ENCODE measurements at places on chromosomes 7 and 10. TPM values are rescaled to one million over a fixed set of nuclear protein-coding genes. Genes with fewer than 3 reads are reported as not detected.

DNA sequence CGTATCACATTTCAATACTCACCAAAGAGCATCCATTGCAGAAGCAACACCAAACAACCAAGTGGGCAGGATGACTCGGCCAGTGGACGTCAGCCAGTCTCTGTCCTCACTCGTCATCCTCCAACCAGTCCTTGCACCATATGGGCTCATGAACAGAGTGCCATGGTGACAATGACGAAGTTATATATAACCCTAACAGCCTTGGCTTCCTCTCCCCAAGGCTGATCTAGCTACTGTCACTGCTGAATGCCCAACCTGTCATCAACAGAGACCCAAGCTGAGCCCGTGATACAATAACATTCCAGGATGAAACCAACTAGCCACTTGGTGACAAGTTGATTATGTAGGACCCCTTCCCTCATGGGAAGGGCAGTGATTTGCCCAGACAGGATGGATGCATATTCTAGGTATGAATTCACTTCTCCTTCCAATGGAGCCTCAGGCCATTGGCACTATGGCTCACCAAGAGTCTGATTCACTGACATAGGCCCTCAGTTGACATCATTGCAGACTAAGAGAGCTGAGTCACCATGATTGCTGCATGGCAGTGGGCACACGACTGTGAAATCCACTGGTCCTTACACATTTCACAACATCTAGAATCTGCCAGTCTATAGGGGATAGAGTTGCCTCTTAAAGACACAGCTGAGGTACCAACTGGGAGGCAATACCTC, 26.3 kb upstream of the PPIF start:
- peak; percentile 71 for DNase-seq
- H3K27me3 ChIP-seq: no peaks in the 10 kb centered on the region
- H3K4me1 ChIP-seq: peaks cover 87% of the 10 kb centered on the region
- H3K36me3 ChIP-seq: peaks cover 2% of the 10 kb centered on the region

DNA sequence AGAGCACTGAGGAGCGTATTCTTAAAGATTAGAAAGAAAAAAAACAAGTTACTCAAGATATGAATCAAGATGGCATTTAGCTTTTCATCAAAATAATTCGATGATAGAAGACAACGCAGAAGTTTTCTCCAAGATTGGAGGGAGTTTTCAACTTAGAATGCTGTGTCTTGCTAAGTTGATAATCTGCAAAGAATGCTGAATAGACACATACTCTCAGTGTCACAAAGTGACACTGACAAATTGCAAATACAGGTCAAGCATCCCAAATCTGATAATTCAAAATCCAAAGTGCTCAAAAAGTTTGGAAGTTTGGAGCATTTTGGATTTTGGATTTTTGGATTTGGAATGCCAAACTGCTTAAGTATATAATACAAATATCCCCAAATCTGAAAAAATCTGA, 243.8 kb downstream of the BBS9 start:
- H3K36me3 ChIP-seq: peaks cover 27% of the 10 kb centered on the region
- H3K27ac ChIP-seq: no peak overlapping the region
- no peak for DNase-seq
- H3K4me3 ChIP-seq: no peak overlapping the region

DNA sequence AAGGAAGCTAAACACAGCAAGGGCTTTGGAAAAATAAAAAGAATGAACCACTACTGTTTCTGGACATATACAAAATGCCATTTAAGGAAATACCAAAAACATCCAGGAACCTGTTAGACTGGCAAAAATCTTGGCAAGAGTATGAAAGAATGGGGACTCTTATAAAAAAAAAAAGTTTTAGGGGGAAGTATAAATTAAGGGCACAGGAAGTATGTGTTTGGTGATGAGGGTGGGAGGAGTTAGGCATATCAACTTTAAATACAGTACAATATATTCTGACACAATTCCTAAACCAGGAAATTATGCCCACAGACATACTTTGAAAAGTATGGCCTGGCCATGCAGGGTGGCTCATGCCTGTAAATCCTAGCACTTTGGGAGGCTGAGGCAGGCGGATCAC, 74.2 kb downstream of the WAPL start:
- H3K4me1 ChIP-seq: peaks cover 29% of the 10 kb centered on the region
- H3K27ac ChIP-seq: peak overlapping the region; percentile 73
- H3K36me3 ChIP-seq: peaks cover 68% of the 10 kb centered on the region

DNA sequence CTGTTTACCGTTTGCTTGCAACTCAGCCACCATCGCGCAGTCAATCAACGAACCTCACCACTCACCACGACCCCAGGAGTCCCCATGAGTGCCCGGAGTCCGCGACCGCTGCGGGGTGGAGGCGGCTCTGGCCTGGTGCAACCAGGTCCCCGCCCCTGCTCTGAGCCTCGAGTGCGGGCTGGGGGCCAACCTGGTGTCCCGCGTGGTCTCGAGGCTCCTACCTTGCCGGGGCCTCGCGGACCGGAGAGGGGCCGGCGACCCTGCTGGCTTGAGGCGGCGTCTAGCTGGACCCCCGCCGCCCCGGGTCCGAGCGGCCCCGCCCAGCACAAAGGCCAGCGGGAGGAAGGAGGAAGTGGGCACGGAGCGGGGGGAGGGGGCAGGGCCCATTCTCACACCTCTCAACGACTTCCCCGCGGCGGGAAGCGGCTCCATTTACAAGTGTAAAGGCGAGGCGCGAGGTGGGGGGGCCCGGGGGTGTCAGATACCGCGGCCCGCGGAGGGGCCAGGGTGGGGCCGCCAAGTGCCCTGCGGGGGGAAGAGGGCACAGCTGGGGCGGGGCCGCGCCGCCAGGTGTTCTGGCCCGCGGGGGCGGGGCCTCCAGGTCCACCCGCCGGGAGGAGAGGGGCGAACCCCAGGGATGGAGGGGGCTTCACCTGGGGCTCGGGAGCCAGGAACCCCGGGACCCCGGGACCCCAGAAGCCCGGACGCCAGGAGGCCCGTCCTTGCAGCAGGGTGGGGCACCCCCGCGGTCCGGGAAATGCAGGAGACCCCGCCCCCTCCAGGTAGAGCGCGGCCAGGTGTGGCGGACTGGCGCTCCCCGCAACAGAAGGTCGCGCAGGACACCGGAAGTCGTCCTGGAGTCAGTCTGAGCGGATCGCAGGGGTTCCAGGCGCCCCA, 8.6 kb downstream of the CTBP2 start:
- no peak overlapping the region for H3K4me3 ChIP-seq
- H3K4me1 ChIP-seq: no peaks in the 10 kb centered on the region
- peaks cover 57% of the 10 kb centered on the region for H3K27me3 ChIP-seq
- no peak for DNase-seq

GRCh38 chr10:132910901-132911785, 31.2 kb downstream of the CFAP46 start:
- H3K4me1 ChIP-seq: no peaks in the 10 kb centered on the region
- H3K27ac ChIP-seq: no peak overlapping the region
- no peak overlapping the region for H3K4me3 ChIP-seq
- no peaks in the 10 kb centered on the region for H3K36me3 ChIP-seq

- H3K27me3 ChIP-seq: no peaks in the 10 kb centered on the region
- H3K4me1 ChIP-seq: peaks cover 20% of the 10 kb centered on the region
- H3K36me3 ChIP-seq: no peaks in the 10 kb centered on the region
- no peak for DNase-seq
Measured at GRCh38 chr10:77833225-77833624, 93.3 kb downstream of the DLG5 start.

DNA sequence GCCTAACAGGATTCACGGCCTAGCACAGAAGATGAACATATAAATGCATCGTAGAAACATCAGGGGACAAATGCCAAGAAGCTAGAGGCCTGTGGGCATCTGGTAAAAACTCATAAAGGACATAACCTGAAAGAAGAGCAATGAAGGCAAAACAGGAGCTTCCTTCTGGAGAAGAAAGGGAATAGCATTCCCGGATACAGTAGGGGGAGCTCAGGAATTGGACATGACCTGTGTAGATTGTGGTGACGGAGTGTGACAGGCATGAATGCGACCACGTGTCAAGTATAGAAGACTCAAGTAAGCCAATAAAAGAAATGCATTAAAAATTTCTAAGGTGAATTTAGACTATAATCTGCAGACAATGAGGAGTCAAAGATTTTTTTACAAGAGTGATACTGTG, 270.1 kb downstream of the AGMO start:
- no peak overlapping the region for H3K4me3 ChIP-seq
- no peaks in the 10 kb centered on the region for H3K36me3 ChIP-seq
- no peak for DNase-seq
- H3K4me1 ChIP-seq: no peaks in the 10 kb centered on the region

DNA sequence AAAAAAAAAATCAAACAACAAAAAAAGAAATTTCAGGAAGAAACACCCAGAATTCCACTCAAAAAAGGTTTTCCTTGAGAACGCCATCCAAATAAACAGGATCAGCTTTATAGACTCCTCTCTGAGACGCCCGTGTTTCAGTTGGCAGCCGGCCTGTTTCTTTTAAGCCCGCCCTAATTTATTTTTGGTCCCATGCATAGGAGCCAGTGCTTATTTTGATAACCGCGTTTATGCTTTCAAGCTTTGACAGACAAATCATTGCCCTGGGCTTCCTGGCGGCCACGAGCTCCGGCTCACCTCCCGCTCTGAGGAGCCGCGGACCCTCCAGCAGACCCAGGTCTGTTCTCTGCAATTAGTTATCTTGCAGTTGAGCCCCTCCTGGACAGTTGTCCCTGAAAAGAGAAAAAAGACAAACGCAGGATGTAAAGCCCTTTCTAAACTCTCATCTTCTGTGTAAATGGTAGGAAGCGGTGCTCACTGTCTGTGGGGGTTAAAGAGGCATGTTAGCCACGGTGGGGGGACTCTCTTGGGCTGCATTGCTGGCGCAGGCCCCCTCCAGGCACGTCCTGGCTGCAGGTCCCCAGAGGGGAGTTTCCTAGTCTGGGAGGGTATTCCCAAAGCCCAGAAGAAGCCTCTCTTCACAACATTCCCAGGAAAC, 22.2 kb upstream of the UNCX start:
- peaks cover 18% of the 10 kb centered on the region for H3K27me3 ChIP-seq
- no peaks in the 10 kb centered on the region for H3K4me1 ChIP-seq
- no peak overlapping the region for H3K27ac ChIP-seq
- no peak for DNase-seq
- H3K36me3 ChIP-seq: no peaks in the 10 kb centered on the region

GRCh38 chr7:130369110-130369711, 11.1 kb upstream of the CPA1 start:
- peaks cover 29% of the 10 kb centered on the region for H3K4me1 ChIP-seq
- peak; percentile 22 for DNase-seq
- H3K4me3 ChIP-seq: no peak overlapping the region
- no peaks in the 10 kb centered on the region for H3K36me3 ChIP-seq

DNA sequence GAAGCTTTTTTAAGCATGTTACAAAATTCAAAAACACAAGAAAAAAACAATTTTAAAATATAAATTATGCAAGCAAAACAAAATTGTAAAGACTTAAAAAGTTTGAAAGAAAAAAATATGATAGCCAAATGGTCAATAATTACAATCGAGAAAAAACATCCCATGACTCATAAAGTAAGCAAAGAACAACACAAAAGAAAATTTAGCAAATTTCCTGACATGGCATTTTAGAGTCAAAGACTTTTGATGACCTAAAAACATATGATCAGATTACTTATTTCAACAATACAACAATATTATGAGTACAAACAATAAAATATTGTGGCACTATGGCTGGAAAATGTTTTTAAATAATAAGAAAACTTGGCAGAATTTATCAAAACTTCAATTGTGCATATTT, 312.1 kb upstream of the MEOX2 start:
- no peak for DNase-seq
- no peaks in the 10 kb centered on the region for H3K4me1 ChIP-seq
- H3K36me3 ChIP-seq: no peaks in the 10 kb centered on the region
- no peak overlapping the region for H3K4me3 ChIP-seq

GRCh38 chr7:26103596-26103995, 48.4 kb upstream of the NFE2L3 start:
- H3K36me3 ChIP-seq: no peaks in the 10 kb centered on the region
- no peak overlapping the region for H3K27ac ChIP-seq
- no peaks in the 10 kb centered on the region for H3K27me3 ChIP-seq
- no peak for DNase-seq
- H3K4me1 ChIP-seq: peaks cover 27% of the 10 kb centered on the region

DNA sequence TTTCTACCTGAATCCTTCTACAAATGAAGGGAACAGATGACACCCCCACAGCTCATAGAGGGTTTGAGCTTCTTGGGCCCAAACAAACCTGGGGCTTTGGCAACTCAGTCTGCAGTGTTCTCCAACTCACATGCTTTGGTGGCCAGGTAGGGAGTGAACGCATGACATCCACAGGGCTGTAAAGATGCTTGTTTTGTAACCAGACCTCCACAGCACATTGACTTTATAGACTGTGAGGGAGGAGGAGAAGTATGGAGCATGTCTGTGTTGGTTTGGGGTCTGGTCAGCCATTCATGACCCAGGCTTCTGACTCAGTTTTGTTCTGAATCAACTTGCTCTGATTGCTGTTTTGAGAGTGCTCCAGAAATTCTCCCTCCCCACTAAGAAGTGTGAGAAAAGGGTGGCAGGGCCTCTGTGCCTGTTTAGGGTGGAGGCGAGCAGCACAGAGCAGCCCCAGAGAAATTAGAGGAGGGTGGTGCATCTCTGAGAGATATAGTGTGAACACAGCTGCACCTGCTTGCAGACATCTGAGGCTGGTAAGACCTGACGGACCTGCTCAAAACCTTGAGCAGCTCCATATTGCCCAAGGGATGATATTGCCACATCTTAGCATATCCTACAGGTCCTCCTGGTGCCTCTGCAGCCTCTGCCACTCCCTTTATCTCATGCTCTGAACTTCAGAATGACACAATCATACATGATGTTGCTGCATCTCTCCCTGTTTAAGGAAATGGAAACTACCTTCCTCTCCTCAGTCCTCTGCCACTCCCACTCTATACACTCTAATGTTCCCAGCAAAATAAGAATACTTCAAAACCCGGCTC, 287.7 kb downstream of the ABCA13 start:
- no peak for DNase-seq
- no peaks in the 10 kb centered on the region for H3K4me1 ChIP-seq
- no peak overlapping the region for H3K4me3 ChIP-seq
- H3K27ac ChIP-seq: no peak overlapping the region

GRCh38 chr7:102188746-102189145, 97.9 kb upstream of the SH2B2 start:
- H3K27me3 ChIP-seq: no peaks in the 10 kb centered on the region
- H3K4me3 ChIP-seq: no peak overlapping the region
- H3K4me1 ChIP-seq: no peaks in the 10 kb centered on the region
- no peak overlapping the region for H3K27ac ChIP-seq
- H3K36me3 ChIP-seq: peaks cover 6% of the 10 kb centered on the region

- DNase-seq: no peak
- H3K27me3 ChIP-seq: no peaks in the 10 kb centered on the region
- H3K4me3 ChIP-seq: no peak overlapping the region
- no peaks in the 10 kb centered on the region for H3K36me3 ChIP-seq
Measured at GRCh38 chr7:109179601-109180000, 609.9 kb downstream of the DNAJB9 start.

GRCh38 chr7:67422601-67423000, 426.0 kb downstream of the TYW1 start:
- H3K4me3 ChIP-seq: no peak overlapping the region
- H3K27ac ChIP-seq: no peak overlapping the region
- no peak for DNase-seq
- H3K27me3 ChIP-seq: no peaks in the 10 kb centered on the region

- H3K27ac ChIP-seq: no peak overlapping the region
- peaks cover 2% of the 10 kb centered on the region for H3K27me3 ChIP-seq
- no peak overlapping the region for H3K4me3 ChIP-seq
- no peak for DNase-seq
- no peaks in the 10 kb centered on the region for H3K4me1 ChIP-seq
Measured at GRCh38 chr7:78568690-78569089, 770.1 kb downstream of the PHTF2 start.

Gene SH2D4B
- 0.11 TPM for total RNA-seq

Gene FAM221A
- total RNA-seq: 8.1 TPM

Gene MYO1G
- 369 TPM for total RNA-seq

Gene BTBD16
- total RNA-seq: not detected

Gene SMIM30
- total RNA-seq: 38.5 TPM
